ENCODE measurements at places on chromosomes 1 and 21.

DNA sequence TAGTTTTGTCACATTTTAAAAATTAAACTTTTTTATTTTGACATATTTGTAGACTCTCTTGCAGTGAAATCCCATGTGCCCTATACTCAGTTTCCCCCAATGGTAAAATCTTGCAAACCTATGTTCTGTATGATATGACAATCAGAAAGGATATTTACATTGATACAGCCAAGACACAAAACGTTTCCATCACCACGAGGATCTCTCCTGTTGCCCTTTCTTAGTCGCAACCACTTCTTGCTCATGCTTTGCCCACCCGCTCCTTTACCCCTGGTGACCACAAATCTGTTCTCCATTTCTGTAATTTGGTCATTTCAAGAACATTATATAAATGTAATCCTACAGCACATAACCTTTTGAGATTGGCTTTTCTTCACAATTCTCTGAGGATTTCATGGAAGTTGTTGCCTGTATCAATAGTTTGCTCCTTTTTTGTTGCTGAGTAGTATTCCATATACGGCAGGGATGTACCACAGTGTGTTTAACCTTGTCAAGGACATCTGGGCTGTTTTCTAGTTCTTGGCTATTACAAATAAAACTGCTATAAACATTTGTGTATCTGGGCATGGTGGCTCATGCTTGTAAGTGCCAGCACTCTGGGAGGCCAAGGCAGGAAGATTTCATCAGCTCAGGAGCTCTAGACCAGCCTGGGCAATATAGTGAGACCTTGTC is 14.0 kb upstream of the BATF3 start:
- DNase-seq = no peak

- DNase-seq = no peak
These were observed 51.8 kb upstream of the H6PD start for GRCh38 chr1:9182784-9183257.

- DNase-seq = no peak
These were observed 48.8 kb downstream of the PIK3CD start for GRCh38 chr1:9700340-9700739.

GRCh38 chr21:26055841-26056264 is 114.7 kb downstream of the APP start:
- peak; percentile 34 for DNase-seq

GRCh38 chr1:179353546-179353945 is 12.2 kb upstream of the AXDND1 start:
- no peak for DNase-seq

- DNase-seq = no peak
These were observed 9.2 kb upstream of the UQCRHL start for GRCh38 chr1:15816674-15817073.
